ENCODE measurements at places on chromosomes 2 and 18.

GRCh38 chr2:28232295-28232694, 160.4 kb upstream of the FOSL2 start:
- no peak for DNase-seq

GRCh38 chr2:23495661-23496114, 110.7 kb downstream of the KLHL29 start:
- no peak for DNase-seq

DNA sequence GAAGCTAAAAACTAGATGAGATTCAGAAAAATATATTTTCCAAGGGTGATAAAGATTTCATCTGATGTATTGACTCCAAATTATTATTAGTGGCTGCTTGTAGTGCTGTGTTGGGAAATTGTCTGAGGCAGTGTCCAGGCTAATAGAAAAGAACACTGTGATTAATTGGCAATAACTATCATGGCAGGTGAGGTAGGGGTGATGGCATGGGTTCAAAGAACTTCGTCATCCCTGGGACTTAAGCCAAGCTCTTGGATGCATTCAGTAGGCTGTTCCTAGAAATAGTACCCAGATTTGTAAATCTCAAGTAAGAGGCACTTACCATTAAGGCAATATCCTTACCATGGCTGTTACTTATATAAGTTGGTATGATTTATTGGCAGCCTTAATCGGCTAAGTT, 13.2 kb upstream of the RAPGEF4 start:
- peak; percentile 73 for DNase-seq

GRCh38 chr2:57296795-57297517, 749.6 kb upstream of the VRK2 start:
- DNase-seq, result no peak

DNA sequence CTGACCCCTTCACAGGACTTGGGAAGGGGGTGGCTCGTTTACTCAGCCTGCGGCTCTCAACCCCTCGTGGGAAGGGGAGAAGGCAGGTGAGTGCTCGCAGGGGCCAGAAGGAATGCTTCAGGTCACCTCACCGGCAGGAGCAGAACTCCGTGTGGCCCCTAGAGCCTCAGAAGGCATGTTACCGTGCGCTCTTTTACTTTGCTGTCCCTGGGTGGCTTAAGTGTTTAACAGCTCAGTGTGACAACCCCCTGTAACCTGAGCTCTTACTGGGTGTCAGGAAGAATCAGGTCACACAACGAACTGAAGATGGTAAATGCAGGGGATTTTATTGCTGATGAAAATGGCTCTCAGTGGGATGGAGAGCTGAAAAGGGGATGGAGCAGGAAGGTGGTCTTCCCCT, 1235.4 kb downstream of the LRP1B start:
- DNase-seq, result no peak

DNA sequence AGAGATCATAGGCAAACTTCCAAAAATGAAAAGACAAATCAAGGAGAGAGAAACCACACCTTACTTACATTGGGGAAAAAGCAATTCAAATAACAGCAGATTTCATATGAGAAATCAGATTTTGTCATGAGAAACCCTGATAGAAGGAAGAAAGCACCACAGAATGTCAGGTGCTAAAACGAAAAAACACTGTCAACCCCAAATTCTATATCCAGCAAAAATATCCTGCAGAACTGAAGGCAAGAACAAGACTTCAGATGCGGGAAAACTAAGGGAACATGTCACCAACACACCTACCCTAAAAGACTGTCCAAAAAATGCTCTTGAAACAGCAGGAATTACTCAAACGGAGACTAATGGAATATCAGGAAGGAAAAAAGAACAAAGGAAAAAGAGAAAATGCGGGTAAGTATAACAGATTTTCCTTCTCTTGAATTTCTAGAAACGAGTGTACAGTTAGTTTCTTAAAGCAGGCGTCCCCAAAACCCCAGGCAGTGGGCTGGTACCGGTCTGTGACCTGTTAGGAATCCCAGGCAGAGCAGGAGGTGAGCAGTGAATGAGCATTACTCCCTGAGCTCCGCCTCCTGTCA, 7.3 kb upstream of the ID2 start:
- DNase-seq, result no peak

GRCh38 chr18:55477860-55478581, 110.0 kb downstream of the TCF4 start:
- DNase-seq, result no peak

DNA sequence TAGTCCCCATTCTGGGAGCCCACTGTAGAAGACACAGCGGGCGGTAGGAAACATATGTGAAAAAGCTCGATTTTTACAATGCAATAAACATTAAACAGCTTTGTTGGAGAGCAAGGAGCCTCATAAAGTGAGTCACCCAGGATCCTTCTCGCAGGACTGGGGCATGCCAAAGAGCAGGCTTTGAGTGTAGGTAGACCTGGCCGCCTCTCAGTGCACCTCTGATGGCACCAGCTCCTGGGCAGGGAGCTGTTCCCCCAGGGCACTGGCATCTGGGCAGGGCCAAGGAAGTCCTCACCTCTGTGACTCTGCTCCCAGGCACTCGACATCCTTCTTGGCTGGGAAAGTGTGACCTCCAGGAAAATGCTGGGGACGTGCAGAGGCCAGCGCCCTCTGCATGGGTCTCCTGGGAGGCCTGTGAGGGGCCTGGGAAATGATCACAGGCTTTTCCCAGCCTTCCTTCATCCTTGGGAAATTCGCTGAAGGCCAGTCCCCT, 94.2 kb downstream of the POLR1A start:
- no peak for DNase-seq

GRCh38 chr2:25590921-25591505, 82.4 kb downstream of the DTNB start:
- DNase-seq, result no peak

- no peak for DNase-seq
Measured at GRCh38 chr2:236637686-236638569, 68.3 kb downstream of the ACKR3 start.

DNA sequence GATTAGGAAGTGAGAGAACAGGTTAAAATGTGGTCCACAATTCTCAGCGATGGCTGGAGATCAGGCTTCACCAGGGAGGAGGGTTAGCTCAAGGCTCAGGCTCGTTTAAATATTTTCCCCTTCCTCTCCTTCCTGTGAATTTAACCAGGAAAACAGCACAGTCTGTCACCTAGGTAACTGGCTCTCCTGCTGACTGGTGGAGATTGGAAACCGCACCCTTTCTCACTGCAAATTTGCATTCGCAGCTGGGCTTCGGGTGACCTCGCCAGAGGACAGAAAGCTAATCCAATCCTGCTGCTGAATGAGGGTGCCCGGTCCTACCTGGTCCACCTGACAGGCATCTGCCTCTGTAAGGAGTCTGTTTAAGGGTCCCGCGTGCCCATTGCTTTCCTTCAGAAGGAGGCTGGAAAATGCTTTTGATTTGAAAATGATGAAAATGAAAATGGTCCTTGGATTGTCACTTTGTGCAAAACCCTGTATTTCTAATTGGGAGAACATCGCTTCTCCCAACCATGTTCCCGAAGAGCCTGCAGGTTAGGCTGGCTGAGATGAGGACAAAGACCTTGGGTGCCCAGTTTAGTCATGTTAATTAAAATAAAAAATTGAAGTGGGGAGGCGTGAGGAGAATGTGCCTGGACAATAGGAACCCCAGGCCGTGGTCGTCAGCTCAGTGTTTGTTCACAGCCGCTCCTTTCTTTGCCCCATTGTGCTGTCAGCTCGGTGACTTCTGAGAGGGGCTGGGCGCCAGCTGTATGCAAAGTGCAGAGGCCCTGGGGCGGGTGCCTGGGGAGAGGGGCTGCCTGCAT, 43.4 kb upstream of the MTCL1 start:
- DNase-seq, result peak; percentile 85

- no peak for DNase-seq
Measured at GRCh38 chr2:193462411-193462810, 1267.7 kb upstream of the TMEFF2 start.

- DNase-seq, result peak; percentile 81
Measured at GRCh38 chr2:27071277-27071989, at the start of gene OST4. TSS of gene OST4 (minus strand) at chr2:27071654.

Measured in NCI-H1105 treated with DMSO at 0.1 percent for 48 hours (cell line).